ENCODE measurements at places on chromosomes 6 and 20. TPM values are rescaled to one million over a fixed set of nuclear protein-coding genes. Genes with fewer than 3 reads are reported as not detected.

- H3K27me3 ChIP-seq: no peaks in the 10 kb centered on the region
- H3K4me1 ChIP-seq: no peaks in the 10 kb centered on the region
- no peak for DNase-seq
- no peak overlapping the region for H3K4me3 ChIP-seq
Measured at GRCh38 chr6:145727817-145728388, 7.4 kb downstream of the EPM2A start.

- no peaks in the 10 kb centered on the region for H3K36me3 ChIP-seq
- H3K27me3 ChIP-seq: no peaks in the 10 kb centered on the region
- no peak overlapping the region for H3K27ac ChIP-seq
- no peak overlapping the region for H3K4me3 ChIP-seq
- H3K4me1 ChIP-seq: no peaks in the 10 kb centered on the region
Measured at GRCh38 chr6:138238368-138238767, 20.1 kb upstream of the PBOV1 start.

GRCh38 chr6:73471686-73472290, 10.3 kb downstream of the MTO1 start:
- no peaks in the 10 kb centered on the region for H3K27me3 ChIP-seq
- H3K27ac ChIP-seq: peak overlapping the region; percentile 5
- H3K4me3 ChIP-seq: no peak overlapping the region

DNA sequence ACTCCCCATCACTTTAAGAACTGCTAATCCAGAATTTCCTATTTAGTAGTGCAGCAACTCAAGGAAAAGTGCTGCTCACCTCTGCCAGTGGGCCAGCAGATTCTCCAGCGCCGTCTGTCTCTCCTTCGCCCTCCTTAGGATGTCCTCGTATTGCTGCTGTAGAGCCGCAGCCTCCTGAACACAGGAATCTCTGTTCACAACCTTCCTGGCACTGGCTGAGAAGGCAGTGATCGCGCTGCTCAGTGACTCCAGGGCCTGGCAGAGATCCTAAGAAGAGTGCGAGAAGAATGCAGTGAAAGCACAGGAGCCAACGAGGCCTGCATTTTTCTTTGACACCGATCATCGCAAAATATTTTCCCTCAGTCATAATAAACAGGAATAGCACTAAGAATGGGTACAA, 209.0 kb downstream of the SYNE1 start:
- DNase-seq: no peak
- H3K36me3 ChIP-seq: no peaks in the 10 kb centered on the region
- no peak overlapping the region for H3K27ac ChIP-seq
- no peaks in the 10 kb centered on the region for H3K4me1 ChIP-seq
- no peaks in the 10 kb centered on the region for H3K27me3 ChIP-seq

The CST5 gene
- total RNA-seq: not detected

The CENPW gene
- 77.9 TPM for total RNA-seq

The ULBP3 gene
- 1.8 TPM for total RNA-seq

Data from colonic mucosa (tissue), 4 donors.